ENCODE measurements at places on chromosomes 7 and 10.

GRCh38 chr7:151038951-151039849, 9.1 kb upstream of the ASIC3 start:
- no peak for DNase-seq

DNA sequence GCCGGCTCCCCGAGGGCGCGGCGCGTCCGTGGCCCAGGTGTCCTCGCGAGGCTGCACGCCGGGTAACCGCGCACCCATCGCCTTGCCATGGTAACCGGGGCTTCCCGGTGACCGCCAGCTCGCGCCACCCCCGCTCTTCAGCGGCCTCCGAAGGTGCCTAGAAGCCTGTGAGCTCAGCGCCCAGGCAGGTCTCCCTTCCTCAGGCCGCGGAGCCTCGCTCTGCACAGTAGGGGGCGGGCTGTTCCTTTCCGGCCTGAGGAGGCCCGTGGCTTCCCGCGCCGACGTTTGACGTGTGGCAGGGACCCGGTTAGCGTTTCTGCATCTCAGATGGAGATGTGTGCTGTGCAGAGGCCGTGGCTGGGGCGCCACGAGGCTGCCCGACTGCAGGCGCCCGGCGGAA, 117.1 kb downstream of the DYNC2I1 start:
- peak; percentile 50 for DNase-seq

DNA sequence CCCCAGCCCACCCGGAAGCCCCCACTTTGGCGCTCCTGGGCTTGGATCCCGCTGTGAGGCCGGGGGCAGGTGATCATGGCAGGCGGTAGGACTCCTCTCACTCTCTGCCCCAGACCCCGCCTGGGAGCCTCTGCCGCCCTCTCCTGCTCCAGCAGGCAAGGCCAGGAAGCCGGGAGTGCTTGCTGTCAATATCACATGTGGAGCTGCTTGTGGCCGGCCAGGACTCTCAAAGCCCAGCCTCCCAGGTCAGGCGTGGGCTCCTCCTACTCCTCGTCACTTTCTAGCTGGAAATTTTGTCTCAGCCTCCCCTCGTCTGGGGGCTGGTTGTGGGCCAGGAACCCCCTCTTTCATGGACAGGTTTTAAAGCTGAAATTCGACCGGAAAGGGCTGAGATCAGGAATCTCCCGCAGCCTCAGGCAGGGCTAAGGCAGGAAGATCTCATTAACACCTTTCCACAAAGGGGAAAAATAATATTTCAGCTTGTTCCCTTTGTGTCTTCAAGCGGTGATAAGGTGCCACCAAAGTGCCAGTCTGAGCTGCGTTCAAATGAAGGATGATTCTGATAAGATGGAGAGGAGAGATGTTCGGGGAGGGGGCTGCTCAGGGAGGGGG, 273.6 kb upstream of the PODXL start:
- DNase-seq: no peak

DNA sequence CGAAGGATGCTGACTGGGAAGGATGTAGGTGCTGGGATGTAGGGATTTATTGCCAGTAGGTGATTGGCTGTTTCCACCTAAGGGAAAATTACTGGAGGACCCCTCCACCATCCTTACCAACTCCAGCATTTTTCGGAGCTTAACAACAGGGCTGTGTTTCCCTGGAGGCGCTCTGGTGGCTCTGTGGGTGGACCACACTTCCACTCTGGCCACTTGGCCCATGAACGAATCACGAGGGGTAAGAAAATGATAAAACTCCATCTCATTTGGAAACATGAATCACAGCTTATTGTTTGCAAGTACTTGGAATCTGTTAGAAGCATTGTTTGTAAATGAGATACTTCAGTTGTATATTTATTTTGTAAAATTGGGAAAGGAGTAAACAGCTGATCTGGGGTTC, 3.0 kb downstream of the DOCK1 start:
- no peak for DNase-seq

- no peak for DNase-seq
These were observed 615.7 kb upstream of the NRP1 start for GRCh38 chr10:33950206-33950605.

DNA sequence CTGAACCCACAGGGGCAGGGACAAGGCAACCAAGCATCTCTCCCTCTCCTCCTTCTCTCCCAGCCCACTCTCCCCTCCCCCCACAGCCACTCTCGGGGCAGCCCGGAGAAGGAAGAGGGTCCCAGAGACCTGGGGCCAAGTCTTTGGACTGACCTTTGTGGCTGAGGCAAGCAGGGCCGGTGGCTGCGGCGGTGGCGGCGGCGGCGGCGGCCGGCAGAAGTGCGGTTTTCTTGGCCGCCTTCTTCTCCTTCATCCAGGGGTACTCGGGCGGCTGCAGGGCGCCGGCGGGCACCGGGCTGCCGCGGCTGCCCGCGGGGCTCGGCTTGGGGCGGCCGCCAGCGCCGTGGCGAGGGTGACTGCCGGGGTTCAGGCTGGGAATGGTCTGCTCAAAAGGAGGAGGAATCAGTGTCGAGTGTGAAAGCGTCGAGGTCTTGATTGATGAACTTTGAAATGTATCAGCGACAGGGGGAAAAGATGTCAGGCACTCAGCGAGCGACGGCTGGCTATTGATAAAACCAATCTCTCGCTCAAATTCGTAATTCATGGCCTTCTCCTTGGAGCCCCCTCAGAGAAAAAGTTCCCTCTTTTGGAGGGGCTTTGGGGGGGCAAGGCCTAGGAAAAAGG, 414 bp downstream of the HOXA2 start:
- peak; percentile 25 for DNase-seq

- DNase-seq: no peak
These were observed 71.0 kb downstream of the SH2D4B start for GRCh38 chr10:80608706-80609105.

DNA sequence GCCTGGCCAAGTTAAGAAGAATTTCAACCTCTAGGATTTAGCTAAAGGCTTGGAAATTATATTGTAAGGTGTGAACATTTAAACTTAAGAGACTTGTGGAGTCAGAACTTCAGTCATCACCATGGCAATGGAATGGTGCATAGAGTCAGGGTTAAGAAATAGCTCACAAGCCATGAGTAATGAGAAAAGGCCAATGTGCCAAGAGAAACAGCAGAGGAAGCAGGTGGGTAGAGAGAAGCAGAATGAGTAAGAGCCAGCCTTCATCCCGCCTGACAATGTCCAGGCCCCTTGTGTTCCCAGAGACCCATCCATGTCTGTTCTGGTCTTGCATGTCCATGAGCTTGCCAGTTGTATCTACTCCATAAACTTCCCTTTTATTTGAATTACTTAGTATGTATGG, 62.6 kb upstream of the TBX20 start:
- DNase-seq: no peak

- no peak for DNase-seq
These were observed 94.3 kb upstream of the AGBL3 start for GRCh38 chr7:134891696-134892678.

DNA sequence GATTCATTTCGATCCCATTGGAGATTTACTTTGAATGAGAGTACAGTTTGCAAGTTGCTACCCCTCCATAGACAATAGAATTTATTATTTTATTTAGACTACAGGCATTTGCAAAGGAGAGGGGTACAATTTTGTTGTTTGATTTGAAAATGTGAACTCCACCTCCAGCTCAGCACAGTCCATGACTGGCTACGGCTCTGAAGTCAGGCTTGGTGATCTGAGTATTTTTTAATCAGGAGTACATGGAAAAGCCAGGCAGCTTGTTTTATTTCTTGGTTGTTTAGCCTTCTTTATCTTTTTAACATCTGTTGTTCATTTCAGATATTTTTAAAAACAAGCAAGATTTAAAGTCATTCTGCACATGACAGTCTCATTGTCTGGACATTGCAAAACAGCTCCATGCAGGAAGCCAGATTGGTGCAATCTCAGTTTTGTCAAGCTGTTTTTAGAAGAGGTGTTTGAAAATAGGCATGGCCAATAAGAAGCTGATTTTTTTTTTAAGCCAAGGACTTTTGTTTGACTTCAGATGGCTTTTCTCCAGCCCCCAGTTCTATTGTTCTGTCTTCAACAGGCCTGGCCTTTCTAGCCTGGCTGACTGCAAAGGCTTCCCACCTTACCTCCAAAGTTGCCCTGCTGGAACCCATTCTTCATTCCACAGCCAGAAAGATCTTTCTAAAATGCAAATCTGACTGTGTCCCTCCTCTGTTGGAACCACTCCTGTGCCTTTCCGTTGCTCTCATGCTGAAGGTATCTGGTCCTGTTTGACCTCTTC, 12.2 kb downstream of the PLXDC2 start:
- no peak for DNase-seq

DNA sequence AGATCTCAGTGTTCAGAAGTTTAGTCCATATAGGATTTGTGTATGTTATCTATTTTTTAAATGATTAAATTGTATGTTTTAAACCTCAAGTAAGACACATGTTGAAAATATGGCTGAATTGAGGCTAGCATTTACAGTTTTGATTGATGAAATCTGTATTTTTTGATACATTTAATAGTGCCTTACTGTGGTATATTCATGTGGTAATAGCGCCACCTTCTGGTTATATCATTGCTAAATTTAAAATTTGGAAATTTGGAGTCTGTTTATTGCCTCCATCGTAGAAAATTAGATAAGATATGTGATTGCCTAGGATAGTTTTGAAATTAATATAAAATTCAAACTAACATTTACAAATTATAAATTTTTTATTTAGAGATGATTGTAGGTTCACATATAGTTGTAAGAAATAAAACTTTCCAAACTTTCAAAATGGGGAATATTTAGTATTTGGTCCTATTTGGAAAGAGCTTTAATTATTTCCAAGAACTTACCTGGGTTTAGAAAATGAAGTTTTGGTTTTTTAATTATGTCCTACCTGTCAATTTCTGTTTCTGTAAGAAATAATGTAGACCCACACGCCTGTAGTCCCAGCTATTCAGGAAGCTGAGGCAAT, 19.1 kb upstream of the ARMS2 start:
- DNase-seq: peak; percentile 24

GRCh38 chr7:125173571-125173970, 243.9 kb upstream of the POT1 start:
- DNase-seq: no peak

GRCh38 chr7:22052674-22053365, 107.1 kb upstream of the CDCA7L start:
- no peak for DNase-seq

DNA sequence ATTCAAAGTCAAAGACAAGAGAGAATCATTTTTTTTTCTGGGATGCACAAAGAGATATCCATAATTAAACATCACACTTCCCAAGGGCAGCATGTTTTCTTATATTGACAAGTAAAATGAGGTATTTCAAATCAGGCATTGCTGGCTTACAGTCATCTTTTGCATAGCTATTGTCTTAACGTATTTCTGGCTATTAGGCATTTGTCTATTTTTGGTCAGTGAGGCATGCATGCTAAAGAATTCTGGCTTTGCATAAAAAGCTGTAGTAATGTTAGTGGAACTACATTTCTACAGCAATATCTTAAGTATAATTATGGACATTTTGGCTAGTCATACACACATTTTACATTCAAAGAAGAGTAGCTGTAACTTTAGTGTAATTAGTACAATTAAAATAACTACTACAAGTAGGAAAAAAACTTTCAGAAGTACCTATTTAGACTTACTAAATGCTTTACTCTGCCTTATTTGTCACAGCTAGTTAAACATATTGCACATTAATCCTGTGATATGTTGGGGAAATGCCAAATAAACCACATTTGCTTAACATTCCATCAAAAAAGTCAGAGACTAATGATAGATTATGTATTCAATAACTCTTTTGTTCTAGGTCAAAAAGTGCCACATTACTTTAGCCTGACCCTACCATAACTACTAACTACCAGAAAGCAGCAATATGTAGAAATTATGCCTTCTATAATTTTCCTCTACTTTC, 76.4 kb downstream of the RELN start:
- DNase-seq: no peak

GRCh38 chr7:41096917-41097316, 606.0 kb downstream of the INHBA start:
- DNase-seq: no peak

DNA sequence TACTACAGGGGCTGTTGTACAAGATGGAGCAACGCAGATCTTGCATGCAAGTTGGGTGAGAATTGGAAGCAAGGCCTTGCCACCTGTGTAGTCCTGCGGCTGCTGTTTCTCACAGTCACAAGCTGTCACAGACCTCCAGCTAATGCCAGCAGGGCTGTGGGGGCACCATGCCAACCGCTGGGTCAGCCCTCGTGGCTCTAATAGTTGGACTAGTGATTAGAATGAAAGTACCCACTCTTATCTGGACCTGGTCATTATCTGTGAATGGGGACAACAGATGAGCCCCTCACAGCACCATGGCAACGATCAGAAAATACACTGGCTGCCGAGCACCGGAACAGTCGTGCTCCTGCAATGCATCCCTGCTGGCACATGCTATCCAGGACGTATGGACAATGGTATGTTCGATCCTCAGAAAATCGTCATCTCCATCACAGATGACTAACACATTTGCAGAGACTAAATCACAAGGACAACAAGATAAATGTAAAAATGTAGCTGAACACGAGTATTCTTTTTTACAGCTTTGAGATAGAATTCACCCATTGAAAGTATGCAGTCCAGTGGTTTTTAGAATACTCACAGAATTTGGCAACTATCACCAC, 80.4 kb upstream of the CALN1 start:
- no peak for DNase-seq

GRCh38 chr7:31835471-31835870, 148.5 kb downstream of the PPP1R17 start:
- DNase-seq: no peak

- DNase-seq: no peak
These were observed 382.6 kb downstream of the LRMDA start for GRCh38 chr10:75814014-75814413.

- DNase-seq: no peak
These were observed 114.2 kb downstream of the C10orf105 start for GRCh38 chr10:71605263-71605962.

DNA sequence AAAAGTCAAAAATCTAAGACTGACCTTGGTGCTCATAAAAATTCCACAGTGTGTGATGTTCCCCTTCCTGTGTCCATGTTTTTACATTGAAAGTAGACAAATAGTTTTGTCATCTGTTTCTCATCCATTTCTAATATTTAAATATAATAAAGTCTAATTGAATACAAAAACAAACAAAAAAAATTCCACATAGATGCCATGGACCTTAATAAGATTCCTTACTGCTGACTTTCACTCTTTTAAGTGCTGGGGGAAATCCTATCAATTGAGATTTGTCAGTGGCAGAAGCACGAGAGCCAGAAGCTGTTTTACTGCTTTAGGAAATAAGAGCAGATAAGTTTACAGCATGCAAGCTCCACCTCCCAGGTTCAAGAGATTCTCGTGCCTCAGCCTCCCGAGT, 310.0 kb downstream of the ABCA13 start:
- no peak for DNase-seq

DNA sequence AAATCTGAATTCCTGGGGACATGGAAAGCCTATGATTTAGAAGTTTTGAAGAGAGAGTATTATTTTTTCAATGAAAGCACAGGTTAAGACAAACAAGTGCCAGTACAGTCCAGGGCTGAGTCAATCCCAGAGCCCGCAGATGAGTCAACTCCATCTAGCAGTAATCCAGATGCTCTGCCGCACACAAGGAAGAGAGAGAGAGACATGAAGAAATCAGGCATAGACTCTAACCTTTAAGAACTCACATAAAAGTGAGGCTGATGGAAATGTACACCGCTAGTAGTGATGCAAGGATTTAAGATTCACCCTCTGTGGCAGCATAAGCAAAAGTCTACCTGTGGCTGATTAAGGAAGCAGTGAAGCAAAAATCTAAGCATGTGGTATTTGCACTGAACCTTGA, 651.5 kb downstream of the TNS3 start:
- DNase-seq: no peak

Measured in germinal center (tissue), 1 donor.